Stromal cell of bone marrow (primary cell): ENCODE measurements at places on chromosomes 3 and 15.

- DNase-seq = no peak
Measured at GRCh38 chr3:101722394-101723173, 1.8 kb upstream of the CEP97 start.

DNA sequence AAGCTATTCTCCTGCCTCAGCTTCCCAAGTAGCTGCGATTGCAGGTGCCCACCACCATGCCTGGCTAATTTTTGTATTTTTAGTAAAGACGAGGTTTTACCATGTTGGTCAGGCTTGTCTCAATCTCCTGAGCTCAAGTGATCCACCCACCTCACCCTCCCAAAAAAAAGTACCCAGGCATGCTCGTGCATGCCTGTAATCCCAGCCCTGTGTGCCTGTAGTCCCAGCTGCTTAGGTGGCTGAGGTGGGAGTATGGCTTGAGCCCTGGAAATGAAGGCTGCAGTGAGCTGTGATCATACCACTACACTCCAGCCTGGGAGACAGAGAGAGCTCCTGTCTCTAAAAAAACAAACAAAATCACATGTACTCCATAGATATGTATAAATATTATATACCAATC is 176.5 kb downstream of the SOX2 start:
- no peak for DNase-seq

DNA sequence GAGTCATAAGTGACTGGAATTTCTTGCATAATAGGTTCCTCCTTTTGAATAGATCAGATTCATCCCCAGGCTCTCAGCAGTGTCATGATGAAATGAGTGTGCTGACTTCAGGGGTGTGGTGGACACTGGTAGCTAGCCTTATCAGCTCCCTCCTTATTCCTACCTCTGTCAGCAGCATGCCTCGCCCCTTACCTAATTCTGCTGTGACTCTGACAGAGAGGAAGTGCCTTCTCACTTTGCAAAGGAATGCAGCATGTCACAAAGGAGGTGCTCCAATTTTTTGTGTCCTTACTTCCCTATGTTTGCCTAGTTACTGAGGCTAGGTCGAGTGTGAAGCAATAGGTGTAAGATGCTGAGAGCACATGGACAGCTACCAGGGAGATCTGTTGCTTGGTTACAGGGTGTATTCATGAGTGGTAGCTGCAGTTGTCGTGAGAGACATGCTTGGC is 90.6 kb downstream of the TNFAIP8L3 start:
- DNase-seq = no peak

DNA sequence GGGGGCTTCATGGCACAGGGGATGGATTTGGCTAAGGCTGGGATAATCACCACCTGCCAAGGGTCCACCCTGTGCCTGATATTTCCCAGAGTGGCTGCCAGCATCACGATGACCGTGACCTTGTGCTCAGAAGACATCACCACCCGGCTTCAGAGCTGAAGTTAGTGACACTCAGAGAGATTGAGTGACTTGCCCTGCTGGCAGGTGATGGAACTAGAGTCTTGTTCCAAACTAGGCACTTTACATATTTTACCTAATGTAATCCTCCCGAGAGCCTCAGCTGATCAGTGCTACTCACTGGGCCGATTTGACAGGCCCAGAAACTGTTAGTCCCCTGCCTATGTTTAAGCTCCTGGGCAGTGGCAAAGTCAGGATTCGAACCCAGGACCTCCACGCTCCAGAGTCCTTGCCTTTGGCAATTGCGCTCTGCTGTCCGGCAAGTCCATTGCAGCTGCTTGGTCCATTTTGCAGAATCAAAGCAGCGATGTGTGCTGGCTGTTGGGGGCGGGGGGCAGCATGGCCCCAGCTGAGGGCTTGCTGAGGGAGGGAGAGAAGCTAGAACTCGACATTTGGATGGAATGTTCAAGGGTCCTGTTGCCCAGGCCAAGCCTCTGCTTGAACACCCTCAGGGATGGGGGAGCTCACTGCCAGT is 74.8 kb upstream of the GATA2 start:
- DNase-seq = no peak

GRCh38 chr3:12327021-12327420 is 38.2 kb downstream of the PPARG start:
- no peak for DNase-seq

- no peak for DNase-seq
Measured at GRCh38 chr3:55664387-55664786, 177.3 kb upstream of the WNT5A start.

DNA sequence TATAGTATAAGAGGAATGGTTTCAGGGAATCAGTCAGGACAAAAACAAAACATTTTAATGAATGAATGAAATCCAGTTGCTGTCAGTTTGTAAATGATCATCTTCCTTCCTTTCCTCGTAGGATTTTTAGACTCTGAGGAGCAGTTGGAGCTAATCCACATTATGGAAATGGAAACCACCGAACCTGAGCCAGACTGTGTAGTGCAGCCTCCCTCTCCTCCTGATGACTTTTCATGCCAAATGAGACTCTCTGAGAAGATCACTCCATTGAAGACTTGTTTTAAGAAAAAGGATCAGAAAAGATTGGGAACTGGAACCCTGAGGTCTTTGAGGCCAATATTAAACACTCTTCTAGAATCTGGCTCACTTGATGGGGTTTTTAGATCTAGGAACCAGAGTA is 3.1 kb downstream of the TIPARP start:
- DNase-seq = no peak

GRCh38 chr3:130509008-130509407 is 8.0 kb upstream of the COL6A6 start:
- no peak for DNase-seq

DNA sequence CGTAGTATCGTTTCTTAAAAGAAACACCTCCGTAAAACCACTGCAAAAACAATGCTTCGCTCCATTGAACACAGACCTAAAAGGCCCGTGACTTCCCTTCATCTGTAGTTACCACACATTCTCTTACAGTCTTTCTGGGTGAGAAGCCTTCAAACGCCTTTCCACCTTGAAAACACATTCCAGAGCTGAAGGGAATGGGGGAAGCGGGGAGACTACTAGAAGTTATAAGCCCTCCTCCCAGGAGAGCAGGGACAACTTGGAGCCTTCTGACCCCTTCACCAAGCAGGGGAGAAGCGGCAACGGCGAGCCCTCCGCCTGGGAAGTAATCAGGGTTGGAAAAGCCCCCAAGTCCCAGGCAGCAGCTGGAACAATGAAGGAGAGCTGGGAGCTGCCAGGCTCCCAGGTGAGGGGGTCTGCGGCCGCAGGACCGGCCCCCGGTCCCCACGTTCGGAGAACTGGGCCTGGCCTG is 461 bp downstream of the SECISBP2L start:
- no peak for DNase-seq

GRCh38 chr3:188437926-188438325 is 284.0 kb downstream of the LPP start:
- DNase-seq = no peak

DNA sequence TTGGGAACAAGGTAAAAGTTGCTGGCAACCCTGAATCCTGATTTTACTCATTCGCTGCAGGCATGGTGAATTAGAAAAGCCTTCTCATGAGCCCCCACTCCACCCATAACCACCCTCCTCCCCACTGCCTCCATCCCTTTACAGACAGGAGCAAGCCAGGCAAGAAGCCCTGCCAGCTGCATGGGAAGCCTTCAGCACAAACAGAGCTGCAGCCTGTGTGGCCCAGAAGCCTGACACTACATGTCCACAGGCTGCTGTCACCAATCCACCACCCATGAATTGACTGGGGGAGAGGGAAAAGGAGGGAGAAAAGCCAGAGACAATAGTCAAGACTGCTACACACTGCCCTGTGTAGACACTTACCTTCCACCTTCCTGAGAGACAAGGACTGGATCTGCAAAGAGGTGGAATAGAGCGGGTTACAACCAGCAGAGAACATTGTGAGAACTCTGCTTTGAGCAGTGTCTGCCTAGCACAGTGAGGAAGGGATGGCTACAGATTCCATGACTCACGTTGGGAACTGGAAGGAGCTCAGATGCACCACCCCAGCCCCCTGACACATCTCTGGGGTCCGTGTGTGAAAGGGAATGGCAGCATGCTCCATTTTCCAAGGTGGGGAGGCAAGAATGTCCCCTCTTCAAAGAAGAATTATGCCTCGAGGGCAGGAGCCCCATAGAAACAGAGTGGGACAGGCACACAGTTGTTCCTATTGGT is 33.9 kb downstream of the DZIP1L start:
- peak; percentile 25 for DNase-seq

GRCh38 chr3:181210275-181210674 is 220.7 kb upstream of the DNAJC19 start:
- DNase-seq = peak; percentile 9
